AG20443 (cell line): ENCODE measurements at places on chromosomes 3 and 15.
A peak's percentile ranks its signal among the peaks of the same experiment; 100 is the strongest.

- DNase-seq, result no peak
Measured at GRCh38 chr15:62818691-62819090, 223.9 kb upstream of the TPM1 start.

DNA sequence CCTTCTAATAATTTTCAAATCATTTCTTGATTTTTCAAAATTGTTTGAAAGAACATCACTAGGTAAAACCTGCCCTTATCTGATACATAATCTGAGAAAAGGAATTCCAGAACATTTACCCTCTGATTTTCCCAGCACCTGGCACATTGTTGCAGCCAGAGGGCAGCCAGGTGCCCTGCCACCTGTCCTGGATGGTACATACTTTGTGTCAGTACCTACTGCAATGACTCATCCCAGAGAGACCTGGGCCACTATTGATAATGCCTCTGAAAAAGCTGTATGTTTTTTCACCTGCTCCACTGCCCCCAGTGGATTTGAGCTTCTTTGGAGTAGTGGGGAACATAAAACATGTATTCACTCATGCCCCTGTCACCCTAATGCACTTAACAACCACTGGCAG lies 648.9 kb upstream of the GBE1 start:
- DNase-seq, result no peak

- DNase-seq, result no peak
Measured at GRCh38 chr3:50236484-50237132, 604 bp downstream of the GNAI2 start.

DNA sequence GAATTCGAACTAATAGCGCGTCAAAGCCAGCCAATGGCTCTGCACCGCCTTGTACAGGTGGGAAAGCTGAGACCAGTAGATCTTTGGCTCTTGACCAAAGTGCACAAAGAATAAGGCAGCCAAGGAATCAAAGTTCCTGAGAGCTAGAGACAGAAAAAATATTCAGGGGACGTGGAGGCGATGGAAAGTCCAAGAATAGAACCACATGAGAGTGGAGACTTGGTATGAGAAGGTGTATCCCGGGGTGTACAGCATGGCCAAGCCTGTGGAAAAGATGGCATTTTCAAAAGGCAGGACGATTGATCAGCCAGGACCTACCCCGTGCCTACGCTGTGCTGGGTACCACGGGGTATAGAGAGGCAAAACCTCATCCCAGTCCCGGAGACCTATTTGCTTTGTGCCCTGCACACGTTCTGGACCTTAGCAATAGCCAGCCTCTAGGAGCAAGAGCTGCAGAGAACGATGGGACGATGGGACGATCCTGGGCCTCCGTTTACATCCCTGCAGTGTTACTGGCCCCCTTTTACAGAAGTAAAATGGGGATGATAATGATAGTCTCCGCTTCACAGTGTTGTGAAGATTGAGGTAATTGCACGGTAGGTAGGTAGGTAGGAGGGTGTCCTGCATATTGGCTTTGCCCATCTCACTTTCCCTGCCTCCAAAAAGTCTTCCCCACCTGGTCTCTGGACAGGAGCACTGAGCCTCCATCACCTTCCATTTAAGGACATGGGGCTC lies 583 bp upstream of the RBSN start:
- DNase-seq, result peak; percentile 35

DNA sequence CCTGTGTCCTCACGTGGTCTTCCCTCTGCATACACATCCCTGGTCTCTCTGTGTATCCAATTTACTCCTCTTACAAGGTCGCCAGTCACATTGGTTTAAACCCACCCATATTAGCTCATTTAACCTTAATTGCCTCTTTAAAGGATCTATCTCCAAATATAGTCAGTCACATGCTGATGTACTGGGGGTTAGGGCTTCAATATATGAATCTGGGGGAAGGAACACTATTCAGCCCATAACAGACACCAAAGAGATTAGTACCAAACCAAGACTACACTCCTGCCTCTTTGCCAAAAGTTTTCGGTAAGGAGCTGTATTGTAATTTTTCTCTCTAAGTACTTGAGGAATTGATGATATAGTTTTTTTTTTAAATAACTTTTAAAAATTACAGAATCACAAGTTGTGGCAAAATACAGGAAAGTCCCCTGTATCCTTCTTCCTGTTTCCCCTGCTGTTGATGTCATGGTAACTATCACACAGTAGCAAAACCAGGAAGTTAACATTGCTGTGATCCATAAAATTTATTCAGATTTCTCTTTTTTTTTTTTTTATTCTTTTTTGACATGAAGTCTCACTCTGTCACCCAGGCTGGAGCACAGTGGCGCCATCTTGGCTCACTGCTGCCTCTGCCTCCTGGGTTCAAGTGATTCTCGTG lies 67.8 kb downstream of the SLCO3A1 start:
- no peak for DNase-seq
